Naive thymus-derived CD8-positive, alpha-beta T cell (primary cell): ENCODE measurements at places on chromosomes 16 and 17.

DNA sequence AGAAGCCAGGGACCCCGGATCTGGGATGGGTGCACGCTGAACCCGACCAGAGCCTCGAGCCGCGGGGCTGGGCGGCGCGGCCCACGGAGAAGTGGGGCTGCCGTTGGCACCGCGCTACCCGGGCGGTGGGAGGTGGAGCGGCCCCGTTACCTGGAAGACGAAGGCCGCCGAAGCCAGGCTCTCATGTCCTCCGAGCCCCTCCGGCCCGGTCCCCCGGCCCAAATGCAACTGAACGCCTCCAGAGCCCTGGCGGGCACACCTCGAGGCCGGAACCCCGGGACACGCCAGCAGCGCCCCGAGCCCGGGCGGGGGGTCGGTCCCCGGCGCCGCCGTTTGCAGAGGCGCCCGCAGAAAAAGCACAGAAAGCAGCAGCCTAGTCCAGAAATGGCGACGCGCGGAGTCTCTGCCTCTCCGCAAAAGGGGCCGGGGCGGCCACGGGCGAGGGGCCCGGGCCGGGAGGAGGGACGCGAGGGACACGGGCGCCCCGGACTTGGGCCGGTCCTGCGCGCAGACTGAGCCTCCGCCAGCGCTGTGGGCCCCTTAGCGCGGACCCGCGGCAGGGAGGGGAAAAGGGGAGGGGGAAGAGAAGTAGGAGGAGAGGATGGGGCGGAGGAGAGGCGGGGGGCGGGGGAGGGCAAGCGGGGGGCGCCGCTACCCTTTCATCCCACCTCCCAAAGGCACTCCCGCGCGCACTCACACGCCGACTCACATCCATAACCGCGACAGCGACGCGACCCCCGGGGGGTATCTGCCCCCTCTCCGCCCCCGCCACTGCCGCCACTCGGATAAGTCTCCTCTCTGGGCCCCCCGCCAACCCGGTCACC lies 1.4 kb downstream of the AXIN2 start:
- peak; percentile 30 for DNase-seq

DNA sequence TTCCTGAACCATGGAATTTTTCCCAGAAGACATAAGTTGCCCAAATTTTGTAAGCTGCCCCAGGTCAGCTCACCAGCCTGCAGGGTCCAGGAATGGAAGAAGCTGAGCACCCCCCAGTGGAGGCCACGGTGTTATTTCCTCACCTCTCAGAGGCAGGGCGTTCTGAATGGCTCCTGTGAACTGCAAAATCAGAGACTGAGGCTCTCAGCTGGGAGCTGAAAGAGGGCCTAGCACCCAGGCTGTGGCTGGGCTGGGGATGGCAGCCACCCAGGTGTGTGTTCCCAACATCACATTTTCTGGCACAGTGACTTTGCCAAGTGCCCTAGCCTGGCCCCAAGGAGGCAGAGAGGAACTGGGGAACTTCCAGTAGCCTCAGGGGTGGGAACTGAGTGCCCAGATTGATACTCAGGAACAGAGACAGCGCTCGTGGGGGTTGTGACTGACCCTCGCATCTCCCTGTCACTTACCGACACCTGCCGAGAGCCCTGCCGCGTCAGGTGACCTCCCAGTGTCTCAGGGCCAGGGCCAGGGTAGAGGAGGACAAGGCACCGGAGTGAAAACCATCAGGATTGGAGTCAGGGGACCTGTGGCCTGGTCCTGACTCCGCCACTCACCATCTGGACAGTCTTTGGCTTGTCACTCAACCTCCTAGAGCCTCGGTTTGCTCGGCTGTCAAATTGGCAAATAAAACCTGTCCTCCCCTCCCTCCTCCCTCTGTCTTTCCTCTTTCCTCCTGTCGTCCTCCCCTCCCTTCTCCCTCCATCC lies 11.3 kb downstream of the CACNG4 start:
- DNase-seq = no peak

DNA sequence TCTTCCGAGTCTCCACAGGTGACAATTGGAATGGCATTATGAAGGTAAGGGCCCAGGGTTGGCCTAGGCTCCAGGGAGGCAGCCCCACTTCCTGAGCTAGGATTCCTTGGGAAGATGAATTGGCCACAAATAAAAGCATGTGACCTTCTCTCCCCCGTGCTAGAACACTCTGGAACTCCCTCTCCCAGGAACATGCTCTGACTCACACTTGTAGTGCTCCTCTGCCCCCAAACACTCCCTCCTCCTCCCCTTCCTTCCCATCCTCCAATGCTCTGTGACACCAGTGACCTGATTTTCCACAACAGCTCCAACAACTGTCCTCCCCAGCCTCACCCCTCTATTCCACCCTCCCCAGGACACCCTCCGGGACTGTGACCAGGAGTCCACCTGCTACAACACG lies 16.4 kb upstream of the ABCC3 start:
- DNase-seq = no peak

- no peak for DNase-seq
Measured at GRCh38 chr17:8062435-8062806, 23.6 kb downstream of the ALOX15B start.

DNA sequence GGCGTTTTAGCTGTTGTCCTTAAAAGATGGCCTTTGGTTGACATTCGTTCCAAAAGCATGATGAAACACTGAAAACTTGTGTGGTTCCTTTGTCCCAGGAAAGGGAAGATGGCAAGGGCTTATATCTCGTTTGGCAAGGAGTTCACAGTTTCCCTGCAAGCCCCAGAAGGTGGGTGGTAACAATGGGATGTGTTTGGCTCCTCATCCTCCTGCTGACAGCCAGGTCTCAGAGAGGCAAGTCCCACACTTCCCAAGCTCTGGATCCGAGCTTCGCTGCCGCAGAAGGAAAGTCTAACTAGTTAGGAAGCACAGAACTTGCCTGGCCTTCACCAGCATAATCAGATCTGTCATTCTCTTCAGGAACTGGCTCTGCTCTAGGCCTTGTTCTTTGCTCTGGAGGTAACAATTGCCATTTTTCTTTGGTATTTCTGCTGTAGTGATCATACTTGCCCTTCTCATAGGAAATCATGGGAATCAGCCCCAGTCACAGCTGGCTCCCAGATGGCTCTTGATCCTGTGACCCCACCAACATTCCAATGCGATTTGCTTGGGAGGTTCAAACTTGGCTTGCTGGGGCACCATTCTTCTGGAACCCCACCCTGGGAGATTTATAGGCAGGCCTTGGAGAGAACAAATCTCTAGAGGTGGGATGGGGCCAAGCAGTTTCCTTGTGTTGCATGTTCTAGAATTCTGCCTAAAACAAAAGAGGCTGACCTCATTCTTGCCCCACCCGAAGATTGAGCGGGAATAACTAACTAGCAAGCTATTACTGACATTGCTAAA lies 17.9 kb downstream of the KPNA2 start:
- no peak for DNase-seq

DNA sequence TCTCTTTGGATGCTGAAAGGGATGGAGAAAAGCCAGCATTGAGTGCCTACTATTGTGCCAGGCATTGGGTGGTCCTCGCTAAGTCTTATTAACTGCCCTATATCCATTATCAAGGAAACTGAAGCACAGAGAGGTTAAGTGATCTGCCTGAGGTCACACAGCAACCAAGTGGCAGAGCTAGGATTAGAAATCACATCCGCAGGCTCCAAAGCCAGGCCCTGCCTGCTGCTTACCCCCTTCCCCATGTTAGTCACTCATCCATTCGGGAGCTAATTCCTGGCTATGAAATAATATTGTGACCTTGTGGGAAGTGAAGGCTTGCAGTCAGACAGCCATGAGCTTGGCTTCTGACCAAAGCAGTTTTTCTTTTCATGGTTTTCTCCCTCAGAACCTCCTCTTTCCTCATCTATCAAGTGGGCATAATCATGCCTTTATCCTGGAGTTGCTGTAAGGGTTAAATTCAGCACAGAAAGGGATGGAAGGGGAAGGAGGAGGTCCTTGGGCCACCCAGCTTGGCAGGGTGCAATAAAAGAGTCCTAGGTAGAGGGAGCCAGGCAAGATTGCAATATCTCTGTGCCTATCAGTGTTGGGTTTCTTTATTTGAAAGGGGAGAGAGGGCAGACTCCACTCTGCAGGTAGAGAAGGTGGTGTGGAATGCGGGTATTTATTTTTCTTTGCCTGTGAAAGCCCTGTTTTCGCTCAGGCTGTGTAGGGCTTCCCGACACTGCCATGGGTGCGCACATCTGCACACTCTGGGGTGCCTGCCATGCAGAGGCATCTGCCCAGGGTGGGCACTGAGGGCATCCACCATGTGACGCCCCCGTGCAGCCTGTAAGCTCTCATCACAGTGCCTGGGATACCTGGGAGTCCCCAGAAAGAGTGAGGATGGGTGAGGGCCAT lies 11.3 kb downstream of the RAI1 start:
- no peak for DNase-seq
